Keratinocyte (primary cell): ENCODE measurements at places on chromosomes 13 and 19. TPM values are rescaled to one million over a fixed set of nuclear protein-coding genes. Genes with fewer than 3 reads are reported as not detected.

DNA sequence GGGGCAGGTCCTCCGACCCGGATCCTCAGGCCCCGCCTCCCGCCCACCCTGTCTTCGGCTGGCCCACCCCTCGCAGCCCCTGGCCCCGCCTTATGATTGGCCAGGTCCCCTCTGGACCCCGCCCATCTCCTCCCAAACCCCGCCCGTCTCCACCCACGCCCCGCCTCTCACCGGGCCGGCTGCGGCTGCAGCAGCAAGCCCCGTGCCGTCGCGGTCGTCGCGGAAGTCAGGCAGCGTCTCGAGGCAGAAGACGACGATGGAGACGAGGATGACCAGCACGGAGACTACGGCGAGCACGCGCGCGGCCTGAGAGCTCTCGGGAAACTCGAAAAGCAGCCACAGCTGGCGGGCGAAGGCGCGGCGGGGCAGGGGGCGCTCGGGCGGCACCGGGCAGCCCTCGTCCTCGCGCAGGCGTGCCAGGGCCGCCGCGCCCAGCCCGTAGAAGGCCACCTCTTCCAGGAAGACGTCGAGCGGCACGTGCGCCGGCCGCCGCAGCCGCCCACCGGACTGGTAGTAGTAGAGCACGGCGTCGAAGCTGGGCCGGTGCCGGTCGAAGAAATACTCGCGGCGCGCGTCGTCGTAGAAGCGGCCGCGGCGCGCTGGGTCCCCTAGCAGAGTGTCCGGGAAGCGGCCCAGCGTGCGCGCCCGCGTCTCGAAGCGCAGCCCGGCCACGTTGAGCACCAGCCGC is 495 bp downstream of the KCNA7 start:
- H3K4me3 ChIP-seq: no peak overlapping the region
- H3K27ac ChIP-seq: no peak overlapping the region
- no peaks in the 10 kb centered on the region for H3K36me3 ChIP-seq

The ATP8A2 gene
- polyA plus RNA-seq: 0.10 to 0.20 TPM (median 0.16 TPM) in 3 replicates

DNA sequence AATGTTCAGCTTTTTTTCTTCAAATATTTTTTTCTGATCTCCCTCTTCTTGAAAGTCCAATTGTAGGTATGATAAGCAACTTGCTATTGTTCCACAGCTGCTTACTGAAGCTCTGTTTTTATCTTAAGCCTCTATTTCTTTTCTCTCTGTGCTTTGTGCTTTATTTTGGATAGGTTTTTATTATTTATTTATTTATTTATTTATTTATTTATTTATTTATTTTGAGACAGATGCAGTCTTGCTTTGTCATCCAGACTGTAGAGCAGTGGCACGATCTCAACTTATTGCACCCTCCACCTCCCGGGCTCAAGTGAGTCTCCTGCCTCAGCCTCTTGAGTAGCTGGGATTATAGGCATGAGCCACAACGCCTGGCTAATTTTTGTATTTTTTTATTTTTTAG is 199.4 kb downstream of the KLF12 start:
- H3K27me3 ChIP-seq: no peaks in the 10 kb centered on the region
- H3K36me3 ChIP-seq: no peaks in the 10 kb centered on the region
- H3K27ac ChIP-seq: no peak overlapping the region
- DNase-seq: no peak

DNA sequence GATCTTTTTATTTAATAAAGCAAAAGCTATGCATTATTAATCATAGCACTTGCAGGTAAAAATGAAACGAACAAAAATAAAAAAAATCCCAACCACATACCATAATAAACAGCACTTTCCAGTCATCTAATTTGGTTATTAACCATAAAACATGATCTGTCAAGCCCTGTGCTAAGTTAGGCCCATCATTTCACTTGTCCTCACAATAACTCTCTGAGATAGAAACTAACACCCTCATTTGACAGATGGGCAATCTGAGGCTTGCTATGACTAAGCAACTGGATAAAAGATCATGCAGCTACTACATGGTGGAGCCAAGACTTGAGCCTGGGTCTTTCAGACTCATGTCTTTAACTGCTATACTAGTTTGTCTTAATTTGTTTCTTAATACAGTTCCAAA is 21.8 kb downstream of the PROSER1 start:
- H3K36me3 ChIP-seq: peaks cover 20% of the 10 kb centered on the region
- H3K4me3 ChIP-seq: no peak overlapping the region
- no peak for DNase-seq
- H3K4me1 ChIP-seq: no peaks in the 10 kb centered on the region

DNA sequence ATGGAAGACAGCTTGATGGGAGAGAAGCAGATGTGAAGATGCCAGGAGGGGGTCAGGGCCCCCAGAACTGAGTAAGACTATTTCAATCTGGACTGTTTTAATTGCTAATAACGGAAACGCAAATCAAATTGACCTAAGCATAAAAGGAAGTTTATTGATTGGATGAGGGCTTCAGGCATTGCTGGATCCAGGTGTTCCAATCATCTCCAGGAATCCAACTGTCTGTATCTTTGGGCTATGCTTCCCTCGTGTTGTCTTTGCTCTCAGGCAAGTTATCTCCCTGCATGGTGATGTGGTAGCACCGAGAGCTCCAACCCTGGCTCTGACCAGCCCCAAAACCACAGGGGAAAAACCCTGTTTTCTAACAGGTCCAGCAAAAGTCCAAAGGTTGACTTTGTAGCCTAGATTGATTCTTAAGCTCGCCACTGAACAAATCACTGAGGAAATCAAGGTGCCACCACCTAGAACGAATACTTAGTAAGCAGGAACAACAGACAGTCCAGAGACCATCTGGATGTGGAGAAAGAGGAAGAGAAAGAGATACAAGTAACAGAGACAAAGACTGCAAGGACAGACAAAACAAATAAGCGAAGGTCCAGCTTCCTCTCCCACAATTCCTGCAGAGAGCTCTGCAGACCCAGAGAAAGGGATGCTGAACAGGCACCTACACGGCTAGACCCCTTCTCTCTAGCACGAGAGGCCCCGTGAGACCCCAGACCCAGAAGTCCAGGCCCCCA is 1.2 kb upstream of the C19orf81 start:
- no peaks in the 10 kb centered on the region for H3K27me3 ChIP-seq
- H3K4me3 ChIP-seq: no peak overlapping the region
- DNase-seq: no peak
- H3K4me1 ChIP-seq: no peaks in the 10 kb centered on the region
- no peak overlapping the region for H3K27ac ChIP-seq

The PGLYRP1 gene
- polyA plus RNA-seq: not detected in 3 replicates

The LHFPL6 gene
- 8.9 to 19.9 TPM (median 15.8 TPM) in 3 replicates for polyA plus RNA-seq

DNA sequence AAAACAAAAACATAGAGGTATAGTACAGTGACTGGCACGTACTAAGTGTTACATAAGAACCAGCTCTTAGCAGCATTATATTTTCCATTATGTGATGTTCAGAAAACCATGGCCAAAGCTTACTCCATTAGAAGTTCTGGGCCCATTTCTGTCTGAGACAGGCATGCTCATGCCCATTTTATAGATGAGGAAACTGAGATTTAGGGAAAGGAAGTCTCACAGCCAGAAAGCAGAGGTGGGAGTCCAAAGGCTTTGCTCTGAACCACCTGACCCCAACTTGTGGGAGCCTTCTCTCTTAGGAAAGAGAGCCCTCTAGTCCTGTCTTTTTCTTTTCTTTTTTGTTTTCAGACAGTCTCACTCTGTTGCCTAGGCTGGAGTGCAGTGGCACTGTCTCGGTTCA is 2.3 kb downstream of the AP2S1 start:
- no peak overlapping the region for H3K4me3 ChIP-seq
- H3K27me3 ChIP-seq: no peaks in the 10 kb centered on the region
- no peak for DNase-seq
- H3K36me3 ChIP-seq: peaks cover 10% of the 10 kb centered on the region

The COX7A1 gene
- polyA plus RNA-seq: 1.6 to 7.1 TPM (median 2.6 TPM) in 3 replicates

DNA sequence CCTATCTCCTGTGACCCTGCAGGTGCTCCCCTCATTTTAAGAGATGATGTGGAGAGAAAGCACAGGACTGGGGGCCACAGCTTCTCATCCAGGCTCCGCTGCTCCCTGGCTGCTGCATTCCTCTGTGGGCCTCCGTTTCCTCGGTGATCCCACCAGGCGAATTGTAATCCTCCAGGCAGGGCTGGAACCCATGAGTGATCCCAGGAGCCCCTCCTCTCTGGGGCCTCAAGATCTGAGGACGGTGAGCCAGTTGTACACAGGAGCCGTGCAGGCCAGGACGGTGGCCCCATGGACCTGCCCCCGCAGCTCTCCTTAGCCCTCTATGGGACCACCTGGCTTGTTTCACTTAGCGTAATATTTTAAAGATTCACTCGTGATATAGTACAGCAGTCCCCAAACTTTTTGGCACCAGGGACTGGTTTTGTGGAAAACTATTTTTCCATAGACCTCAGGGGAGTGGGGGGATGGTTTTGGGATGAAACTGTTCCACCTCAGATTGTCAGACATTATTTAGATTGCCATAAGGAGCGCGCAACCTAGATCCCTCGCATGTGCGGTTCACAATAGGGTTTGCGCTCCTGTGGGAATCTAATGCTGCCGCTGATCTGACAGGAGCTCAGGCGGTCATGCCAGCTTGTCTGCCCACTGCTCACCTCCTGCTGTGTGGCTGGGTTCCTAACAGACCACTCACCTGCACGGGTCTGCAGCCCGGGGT is 5.6 kb downstream of the FFAR3 start:
- peaks cover 5% of the 10 kb centered on the region for H3K27me3 ChIP-seq
- no peak overlapping the region for H3K27ac ChIP-seq
- no peak overlapping the region for H3K4me3 ChIP-seq

The SIGLEC8 gene
- not detected in 3 replicates for polyA plus RNA-seq

The IL4I1 gene
- polyA plus RNA-seq: 0.09 to 0.22 TPM (median 0.13 TPM) in 3 replicates

The SULT2A1 gene
- polyA plus RNA-seq: not detected in 3 replicates

DNA sequence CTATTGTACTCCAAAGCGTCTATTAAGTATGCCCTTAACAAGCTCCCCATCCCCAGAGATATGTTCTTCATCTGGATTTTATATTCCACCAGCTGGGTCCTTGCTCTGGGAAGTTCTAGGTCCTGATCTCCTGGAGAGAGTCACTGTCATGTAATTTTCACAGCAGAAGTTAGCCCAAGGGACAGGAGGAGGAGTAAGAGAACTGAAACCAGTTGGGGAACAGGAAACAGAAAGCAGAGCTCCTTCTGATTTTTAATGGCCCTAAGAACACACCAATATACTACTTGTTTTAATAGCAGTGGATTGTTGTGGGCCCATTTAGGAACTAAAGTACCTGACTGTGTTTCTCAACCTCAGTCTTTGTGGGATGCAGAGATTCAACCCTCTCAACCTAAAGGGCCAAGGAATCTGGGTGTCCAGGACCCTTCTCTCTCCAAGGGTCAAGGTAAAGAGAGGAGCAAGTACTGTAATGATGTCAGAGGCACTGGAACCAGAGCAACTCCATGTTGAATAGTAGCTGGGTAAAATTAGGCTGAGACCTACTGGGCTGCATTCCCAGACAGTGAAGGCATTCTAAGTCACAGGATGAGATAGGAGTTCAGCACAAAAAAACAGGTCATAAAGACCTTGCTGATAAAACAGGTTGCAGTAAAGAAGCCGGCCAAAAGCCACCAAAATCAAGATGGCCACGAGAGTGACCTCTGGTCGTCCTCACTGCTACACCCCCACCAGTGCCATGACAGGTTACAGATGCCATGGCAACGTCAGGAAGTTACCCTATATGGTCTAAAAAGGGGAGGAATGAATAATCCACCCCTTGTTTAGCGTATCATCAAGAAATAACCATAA is 8.1 kb upstream of the FPR3 start:
- no peaks in the 10 kb centered on the region for H3K27me3 ChIP-seq
- peaks cover 14% of the 10 kb centered on the region for H3K4me1 ChIP-seq
- H3K4me3 ChIP-seq: no peak overlapping the region
- H3K36me3 ChIP-seq: no peaks in the 10 kb centered on the region

- no peaks in the 10 kb centered on the region for H3K36me3 ChIP-seq
- H3K4me1 ChIP-seq: no peaks in the 10 kb centered on the region
- no peaks in the 10 kb centered on the region for H3K27me3 ChIP-seq
- no peak for DNase-seq
Measured at GRCh38 chr13:22081430-22081829, 410.6 kb downstream of the FGF9 start.

- no peaks in the 10 kb centered on the region for H3K27me3 ChIP-seq
- H3K27ac ChIP-seq: no peak overlapping the region
- H3K4me1 ChIP-seq: peaks cover 21% of the 10 kb centered on the region
- H3K36me3 ChIP-seq: peaks cover 5% of the 10 kb centered on the region
- no peak overlapping the region for H3K4me3 ChIP-seq
- no peak for DNase-seq
Measured at GRCh38 chr19:44680536-44680935, 9.3 kb downstream of the CEACAM19 start.

The PCDH20 gene
- not detected in 3 replicates for polyA plus RNA-seq

- no peaks in the 10 kb centered on the region for H3K27me3 ChIP-seq
- no peaks in the 10 kb centered on the region for H3K4me1 ChIP-seq
Measured at GRCh38 chr19:27735314-27735713, 1477.6 kb downstream of the UQCRFS1 start.

DNA sequence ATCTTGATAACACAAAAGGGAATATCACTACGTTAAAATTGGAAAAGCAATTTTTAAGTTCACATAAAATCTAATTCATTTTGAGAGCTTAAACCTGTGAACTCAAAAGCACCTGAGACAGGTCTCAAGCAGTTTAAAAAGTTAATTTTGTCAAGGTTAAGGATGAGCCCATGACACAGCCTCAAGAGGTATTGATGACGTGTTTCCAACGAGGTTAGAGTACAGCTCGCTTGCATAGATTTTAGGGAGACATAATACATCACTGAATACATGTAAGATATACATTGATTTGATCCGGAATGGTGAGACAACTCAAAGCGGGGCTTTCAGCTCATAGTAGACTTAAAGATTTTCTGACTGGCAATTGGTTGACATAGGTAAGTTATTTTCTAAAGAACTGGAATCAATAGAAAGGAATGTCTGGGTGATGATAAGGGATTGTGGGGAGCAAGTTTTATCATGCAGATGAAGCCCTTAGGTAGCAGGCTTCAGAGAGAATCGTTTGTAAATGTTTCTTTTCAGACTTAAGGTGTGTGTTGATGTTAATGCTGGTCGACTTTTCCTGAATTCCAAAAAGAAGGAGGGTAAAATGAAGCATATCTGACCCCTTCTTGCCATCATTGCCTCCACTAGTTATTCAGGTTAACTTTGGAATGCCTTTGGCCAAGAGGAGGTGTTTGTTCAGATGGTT is 2890.6 kb downstream of the PCDH9 start:
- no peaks in the 10 kb centered on the region for H3K4me1 ChIP-seq
- DNase-seq: no peak
- H3K27ac ChIP-seq: no peak overlapping the region

The FBXO27 gene
- polyA plus RNA-seq: 4.4 to 6.9 TPM (median 4.4 TPM) in 3 replicates

DNA sequence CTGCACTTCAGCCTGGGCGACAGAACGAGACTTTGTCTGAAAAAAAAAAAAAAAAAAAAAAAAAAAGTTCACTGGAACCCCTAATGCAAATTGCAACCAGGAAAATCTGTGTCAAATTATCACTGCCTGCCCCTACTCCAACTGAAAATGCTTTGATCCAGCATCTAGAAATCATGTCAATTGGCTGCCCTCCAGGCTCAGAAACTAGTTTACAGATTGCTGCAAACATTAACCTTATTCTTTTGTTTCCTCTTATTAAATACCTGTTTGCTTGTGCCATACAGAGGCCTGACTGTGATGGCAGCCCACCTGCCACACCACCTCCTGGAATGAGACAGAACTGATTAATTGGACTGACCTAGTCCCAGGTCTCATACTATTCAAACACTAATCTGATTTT is 18.6 kb upstream of the AKT2 start:
- H3K27ac ChIP-seq: no peak overlapping the region
- no peaks in the 10 kb centered on the region for H3K36me3 ChIP-seq
- no peak overlapping the region for H3K4me3 ChIP-seq
- DNase-seq: no peak
- H3K4me1 ChIP-seq: peaks cover 25% of the 10 kb centered on the region
